Thymus (tissue), 14 donors: ENCODE measurements at places on chromosomes 6 and 20.

- no peak for DNase-seq
These were observed 203.8 kb downstream of the ARID1B start for GRCh38 chr6:156980948-156981347.

DNA sequence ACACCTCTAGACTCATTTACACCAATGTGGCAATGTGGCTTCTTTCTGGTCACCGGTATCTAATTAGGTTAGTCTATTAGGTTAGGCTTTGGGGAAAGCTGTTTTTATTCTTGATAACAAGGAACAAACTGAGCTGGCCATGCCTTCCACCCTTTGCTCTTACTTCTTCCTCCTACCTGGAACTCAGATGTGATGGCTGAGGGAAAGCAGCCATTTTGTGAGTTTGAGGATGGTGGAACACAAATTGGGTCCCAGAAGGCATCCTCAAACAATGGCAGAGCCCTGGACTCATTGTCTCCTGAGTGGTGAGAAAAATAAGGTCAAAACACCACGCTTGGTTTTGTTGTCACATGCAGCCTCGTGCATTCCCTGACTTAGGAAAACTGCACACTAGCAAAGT lies 7.7 kb downstream of the CDH4 start:
- DNase-seq: no peak

GRCh38 chr6:1763404-1763803 lies 153.7 kb downstream of the FOXC1 start:
- DNase-seq: no peak

DNA sequence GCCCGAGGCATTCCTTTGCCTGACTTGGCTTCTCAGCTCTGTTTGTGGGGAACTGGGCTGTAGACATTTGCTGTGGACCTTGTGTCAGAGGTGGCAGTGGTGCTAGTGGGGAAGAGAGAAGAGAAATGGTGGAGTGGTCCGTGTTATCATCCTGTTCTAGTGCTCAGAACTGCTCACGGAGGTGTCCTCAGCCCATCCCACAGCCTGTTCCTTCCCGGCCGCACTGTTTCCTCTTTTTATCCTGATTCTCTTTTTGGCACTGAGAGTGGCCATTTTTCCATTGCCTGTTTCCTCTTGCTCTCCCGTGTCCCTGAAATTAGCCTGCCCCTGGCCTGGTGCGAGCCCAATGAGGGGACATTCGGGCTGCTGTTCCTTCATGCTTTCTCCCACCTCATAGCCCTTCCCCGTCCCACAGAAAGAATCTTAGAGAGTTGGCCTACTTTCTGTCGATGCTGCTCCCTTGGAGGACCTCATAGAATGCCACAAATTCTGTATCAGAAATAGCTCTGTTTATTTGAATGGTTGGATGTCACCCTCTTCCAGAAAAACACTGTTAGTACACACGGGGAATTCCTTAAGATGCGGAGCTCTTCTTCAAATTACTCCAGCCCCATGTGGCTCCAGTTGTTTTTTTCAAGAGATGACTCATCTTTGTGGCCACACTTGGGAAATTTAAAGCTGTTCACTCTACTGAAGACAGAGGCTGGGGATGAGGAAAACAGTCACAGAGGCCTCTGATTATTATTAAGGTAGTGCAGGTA lies 26.1 kb downstream of the FARS2 start:
- DNase-seq: no peak

DNA sequence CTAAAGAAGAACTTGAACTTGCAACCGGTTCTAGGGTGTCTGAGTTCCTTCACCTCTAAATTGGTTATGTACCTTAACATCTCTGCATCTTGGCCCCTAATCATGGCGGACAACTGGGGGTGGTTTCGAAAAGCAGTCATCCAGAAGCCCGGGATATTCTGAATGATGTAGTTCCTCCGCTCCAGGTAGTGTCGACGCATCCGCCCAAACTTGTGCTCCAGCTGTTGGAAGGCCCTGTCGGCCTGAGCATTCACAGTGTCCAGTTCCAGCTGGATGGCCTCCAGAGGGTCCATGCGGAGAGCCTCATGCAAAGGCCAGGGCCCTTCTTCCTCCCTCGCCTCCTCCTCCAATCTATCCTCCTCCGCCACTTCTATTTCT lies 887 bp downstream of the TSPYL1 start:
- DNase-seq: no peak

- DNase-seq: no peak
These were observed 1.3 kb downstream of the BLCAP start for GRCh38 chr20:37526238-37526838.

- no peak for DNase-seq
These were observed 10.9 kb upstream of the B4GALT5 start for GRCh38 chr20:49724408-49725223.

GRCh38 chr6:109480993-109481480 lies 2.0 kb downstream of the ZBTB24 start:
- DNase-seq: no peak
